ENCODE measurements at places on chromosomes 11 and 22. TPM values are rescaled to one million over a fixed set of nuclear protein-coding genes. Genes with fewer than 3 reads are reported as not detected.

DNA sequence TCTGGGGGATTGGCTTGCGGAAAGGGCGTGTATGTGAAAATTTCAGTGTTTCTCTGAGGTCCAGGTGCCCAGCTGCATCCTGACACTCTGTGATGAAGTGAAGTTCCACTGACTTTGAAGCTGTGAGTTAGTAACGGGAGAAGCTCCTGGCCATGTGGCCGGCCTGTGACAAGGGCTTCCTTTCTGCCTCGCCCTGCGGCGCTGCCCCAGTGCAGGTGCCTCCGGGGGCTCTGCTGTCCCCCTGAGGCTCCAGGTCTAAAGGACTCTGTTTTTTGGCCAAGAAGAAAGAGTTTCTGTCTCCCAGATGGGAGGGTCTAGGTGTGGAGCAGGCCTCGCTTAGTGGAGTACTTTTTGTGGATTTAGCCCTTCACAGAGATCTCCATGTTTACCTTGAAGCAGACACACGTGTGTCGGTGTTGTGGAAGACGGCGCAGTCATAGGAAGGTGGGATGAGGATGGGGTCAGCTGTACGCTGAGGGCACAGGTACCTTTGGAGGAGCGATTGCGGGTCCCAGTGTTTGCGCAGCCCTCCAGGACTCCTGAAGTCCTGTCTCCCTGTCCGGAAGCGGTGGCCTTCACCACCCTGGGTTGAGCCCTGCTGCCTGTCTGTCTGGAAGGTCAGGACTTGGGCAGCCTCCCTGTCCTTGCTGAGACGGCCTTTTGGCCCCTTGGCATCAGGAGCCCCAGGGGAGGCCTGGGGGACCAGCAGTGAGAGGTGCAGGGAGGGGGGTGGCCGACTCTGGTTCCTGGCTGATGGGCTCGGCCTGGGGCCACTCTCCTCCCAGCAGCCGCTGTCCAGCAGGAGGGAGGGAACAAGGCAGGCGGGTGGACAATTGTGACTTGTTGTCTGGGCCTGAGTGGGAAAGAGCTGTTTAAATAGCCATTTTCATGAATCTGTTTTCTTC, 1249.3 kb downstream of the BRD1 start:
- H3K36me3 ChIP-seq, result peaks cover 1% of the 10 kb centered on the region
- peaks cover 17% of the 10 kb centered on the region for H3K27me3 ChIP-seq
- no peaks in the 10 kb centered on the region for H3K4me1 ChIP-seq
- H3K27ac ChIP-seq, result no peak overlapping the region
- no peak for DNase-seq

The OR2AT4 gene
- not detected for total RNA-seq

DNA sequence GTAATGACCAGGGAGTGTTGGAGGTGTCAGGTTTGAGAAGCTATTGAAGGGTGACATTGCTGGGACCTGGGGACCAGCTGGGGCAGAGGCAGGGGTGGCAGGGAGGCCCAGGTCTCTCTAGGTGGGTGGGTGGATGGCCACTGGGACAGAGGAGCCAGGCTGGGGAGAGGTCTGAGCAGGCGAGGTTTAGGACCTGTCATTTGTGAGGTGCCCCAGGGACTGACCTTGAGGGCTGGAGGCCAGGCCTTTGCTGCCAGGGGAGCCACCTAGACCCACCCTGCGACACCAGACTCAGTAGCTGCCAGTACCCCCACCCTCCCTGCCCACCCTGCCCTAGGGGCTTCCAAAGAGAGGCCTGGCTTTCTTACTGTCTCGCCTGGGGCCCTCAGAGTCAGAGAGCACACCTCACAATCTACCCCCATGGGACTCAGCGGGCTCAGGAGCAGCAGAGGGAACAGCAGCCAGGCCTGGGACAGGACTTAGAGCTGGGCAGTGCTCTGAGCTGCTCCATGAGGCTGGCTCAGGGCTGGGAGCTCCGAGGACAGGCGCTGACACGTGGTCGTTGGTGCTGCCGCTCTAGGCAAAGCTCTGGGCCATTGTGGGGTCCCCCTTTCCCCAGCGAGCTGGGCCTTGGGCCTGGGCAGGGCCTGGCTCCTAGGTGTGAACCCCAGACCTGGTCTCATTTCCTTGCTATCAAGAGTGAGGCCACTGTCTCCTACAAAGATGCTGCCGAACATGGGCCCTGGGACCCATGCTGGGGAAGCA, 28.6 kb upstream of the PPARA start:
- peaks cover 10% of the 10 kb centered on the region for H3K27me3 ChIP-seq
- H3K27ac ChIP-seq, result no peak overlapping the region
- DNase-seq, result no peak
- H3K36me3 ChIP-seq, result no peaks in the 10 kb centered on the region

- peaks cover 2% of the 10 kb centered on the region for H3K4me1 ChIP-seq
- H3K27me3 ChIP-seq, result peaks cover 19% of the 10 kb centered on the region
- no peak overlapping the region for H3K4me3 ChIP-seq
- H3K27ac ChIP-seq, result no peak overlapping the region
These were observed 7.2 kb upstream of the OSM start for GRCh38 chr22:30273711-30274436.

- no peak for DNase-seq
- H3K4me3 ChIP-seq, result no peak overlapping the region
- no peaks in the 10 kb centered on the region for H3K36me3 ChIP-seq
- H3K27me3 ChIP-seq, result peaks cover 7% of the 10 kb centered on the region
- H3K27ac ChIP-seq, result no peak overlapping the region
- H3K4me1 ChIP-seq, result no peaks in the 10 kb centered on the region
These were observed 53.7 kb downstream of the GALNT18 start for GRCh38 chr11:11567936-11568650.

DNA sequence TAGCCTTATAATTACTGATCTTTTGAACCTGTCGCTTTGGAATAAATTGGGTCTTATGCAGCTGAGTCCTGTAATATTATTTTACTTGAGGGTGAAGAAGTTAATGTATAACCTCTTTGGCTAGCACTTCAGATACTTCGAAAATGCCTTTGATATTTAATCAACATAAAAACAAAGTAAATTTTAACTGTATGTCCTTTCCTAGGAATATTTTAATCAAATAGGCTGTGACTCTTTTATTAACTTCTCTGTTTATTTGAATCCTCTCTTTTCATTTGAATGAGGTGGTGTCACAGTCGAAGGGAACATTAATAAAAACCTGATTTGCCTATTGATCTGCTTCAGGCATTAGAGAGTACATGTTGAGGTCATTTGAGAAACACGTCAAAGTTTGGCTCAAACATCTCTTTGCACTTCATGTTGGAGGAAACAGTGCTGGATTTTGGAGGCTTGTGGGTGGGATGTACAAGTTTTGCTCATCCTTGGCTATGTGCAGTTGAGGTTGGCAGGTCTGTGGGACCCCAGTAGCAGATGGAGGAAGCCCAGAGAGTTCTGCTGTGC, 143.6 kb downstream of the NCAM1 start:
- peaks cover 28% of the 10 kb centered on the region for H3K4me1 ChIP-seq
- H3K4me3 ChIP-seq, result peak overlapping the region; percentile 24
- H3K27ac ChIP-seq, result peak overlapping the region; percentile 26
- DNase-seq, result no peak
- no peaks in the 10 kb centered on the region for H3K36me3 ChIP-seq

GRCh38 chr22:40429481-40429880, 59.1 kb downstream of the SGSM3 start:
- no peak for DNase-seq
- peaks cover 9% of the 10 kb centered on the region for H3K36me3 ChIP-seq
- H3K4me1 ChIP-seq, result no peaks in the 10 kb centered on the region

- no peak for DNase-seq
- H3K4me1 ChIP-seq, result no peaks in the 10 kb centered on the region
- H3K36me3 ChIP-seq, result no peaks in the 10 kb centered on the region
- H3K27me3 ChIP-seq, result no peaks in the 10 kb centered on the region
These were observed 558.6 kb downstream of the KCNA4 start for GRCh38 chr11:29458252-29458651.

DNA sequence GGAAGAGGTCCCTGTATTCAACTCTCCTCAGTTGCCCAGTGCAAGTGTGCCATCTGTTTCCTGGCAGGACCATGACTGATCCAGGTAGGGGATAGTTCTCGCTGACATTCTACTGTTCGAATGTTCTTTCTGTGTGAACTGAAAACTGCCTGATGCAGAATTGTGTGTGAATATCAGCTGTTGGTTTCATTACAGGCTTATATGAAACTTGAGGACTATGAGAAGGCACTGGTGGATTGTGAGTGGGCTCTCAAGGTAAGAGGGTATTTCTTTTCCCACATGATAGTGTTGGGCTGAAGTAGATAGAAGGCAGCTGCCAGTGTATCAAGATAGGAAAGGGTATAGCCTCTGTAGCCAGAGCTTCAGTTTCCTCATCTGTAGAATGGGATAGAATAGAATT, 15.3 kb downstream of the TTC12 start:
- H3K4me1 ChIP-seq, result peaks cover 2% of the 10 kb centered on the region
- H3K27ac ChIP-seq, result no peak overlapping the region
- H3K27me3 ChIP-seq, result no peaks in the 10 kb centered on the region
- no peak for DNase-seq
- peaks cover 22% of the 10 kb centered on the region for H3K36me3 ChIP-seq

DNA sequence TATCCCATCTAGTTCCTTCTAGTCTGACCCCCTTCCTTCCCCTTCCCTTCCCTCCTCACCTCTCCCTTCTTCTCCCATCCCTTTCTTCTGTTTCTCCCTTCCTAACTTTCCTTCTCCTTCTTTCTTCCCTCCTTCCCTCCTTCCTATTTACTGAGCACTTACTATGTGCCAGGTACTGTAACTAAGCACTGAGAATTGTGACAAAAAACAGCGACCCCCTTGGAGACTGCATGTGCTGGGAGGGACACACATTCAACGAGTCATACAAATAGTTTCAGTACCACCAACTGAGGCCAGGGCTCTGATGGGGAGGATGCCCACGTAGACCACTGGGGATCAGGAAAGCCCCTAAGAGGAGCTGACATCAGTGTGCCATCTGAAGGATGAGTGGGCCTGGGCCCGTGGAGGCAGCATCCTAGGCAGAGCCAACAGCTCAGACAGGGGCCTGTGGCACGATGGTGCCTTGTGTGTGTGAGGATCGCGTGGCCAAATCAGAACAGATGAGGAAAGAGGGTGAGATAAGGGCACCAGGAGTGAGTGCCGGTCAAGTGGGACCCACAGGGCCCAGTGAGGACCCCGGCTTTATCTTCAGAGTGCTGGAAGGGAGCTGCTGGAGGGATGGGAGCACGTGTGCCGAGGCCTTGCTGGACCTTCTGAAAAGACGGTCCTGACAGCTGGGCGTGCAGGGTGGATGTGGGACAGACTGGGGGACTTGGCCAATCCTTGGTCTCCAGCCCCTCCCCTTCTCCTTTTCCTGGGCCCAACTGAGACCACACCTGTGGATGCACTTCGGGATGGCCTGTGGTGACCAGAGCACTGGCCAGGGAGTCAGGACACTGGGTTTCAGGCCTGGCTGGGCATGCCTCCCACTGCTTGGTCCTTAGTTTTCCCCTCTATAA, 38.4 kb upstream of the CRYBB3 start:
- no peak overlapping the region for H3K4me3 ChIP-seq
- no peak for DNase-seq
- peaks cover 1% of the 10 kb centered on the region for H3K36me3 ChIP-seq
- no peaks in the 10 kb centered on the region for H3K27me3 ChIP-seq
- H3K27ac ChIP-seq, result no peak overlapping the region
- peaks cover 5% of the 10 kb centered on the region for H3K4me1 ChIP-seq

DNA sequence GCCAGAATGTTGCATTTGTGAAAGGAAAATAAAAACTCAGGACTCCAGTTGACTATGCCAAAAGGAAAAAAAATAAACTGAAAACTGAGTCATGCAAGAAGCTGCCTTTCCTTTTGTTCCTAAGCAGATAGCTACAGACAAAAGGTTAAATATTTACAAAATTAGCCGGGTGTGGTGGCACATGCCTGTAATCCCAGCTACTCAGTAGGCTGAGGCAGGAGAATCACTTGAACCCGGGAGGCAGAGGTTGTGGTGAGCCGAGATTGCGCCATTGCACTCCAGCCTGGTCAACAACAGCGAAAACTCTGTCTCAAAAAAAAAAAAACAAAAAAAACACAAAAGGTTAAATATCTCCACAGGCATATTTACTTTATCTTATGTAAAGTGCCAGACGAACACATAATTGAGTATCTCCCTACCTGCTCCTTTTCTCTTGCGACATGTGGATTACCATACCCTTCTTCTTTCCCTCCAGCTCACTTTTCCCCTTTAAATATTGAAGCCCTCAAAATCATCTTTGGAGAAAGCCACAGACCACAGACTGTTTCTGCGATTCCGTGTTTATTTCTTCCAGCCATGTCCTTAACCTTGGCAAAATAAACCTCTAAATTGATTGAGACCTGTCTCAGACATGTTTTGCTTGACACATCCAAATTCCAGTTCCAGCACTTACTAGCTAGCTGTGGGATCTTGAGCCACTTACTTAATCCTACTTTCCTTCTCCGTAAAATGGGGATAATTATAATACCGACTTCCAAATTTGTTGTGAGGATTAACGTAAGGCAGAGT, 2.3 kb upstream of the SMPD1 start:
- H3K27me3 ChIP-seq, result no peaks in the 10 kb centered on the region
- DNase-seq, result no peak
- H3K4me1 ChIP-seq, result peaks cover 26% of the 10 kb centered on the region
- no peak overlapping the region for H3K27ac ChIP-seq

- no peak overlapping the region for H3K27ac ChIP-seq
- peaks cover 2% of the 10 kb centered on the region for H3K4me1 ChIP-seq
- no peak for DNase-seq
- no peak overlapping the region for H3K4me3 ChIP-seq
- H3K27me3 ChIP-seq, result no peaks in the 10 kb centered on the region
- peaks cover 45% of the 10 kb centered on the region for H3K36me3 ChIP-seq
These were observed 90.0 kb downstream of the AMOTL1 start for GRCh38 chr11:94858012-94858705.

GRCh38 chr11:12841946-12842630, 167.0 kb upstream of the RASSF10 start:
- peak overlapping the region; percentile 52 for H3K27ac ChIP-seq
- DNase-seq, result no peak
- H3K36me3 ChIP-seq, result no peaks in the 10 kb centered on the region
- peaks cover 62% of the 10 kb centered on the region for H3K4me1 ChIP-seq
- no peak overlapping the region for H3K4me3 ChIP-seq
- H3K27me3 ChIP-seq, result no peaks in the 10 kb centered on the region

GRCh38 chr11:1890856-1891830, 552 bp downstream of the PRR33 start:
- no peak overlapping the region for H3K4me3 ChIP-seq
- peaks cover 1% of the 10 kb centered on the region for H3K4me1 ChIP-seq
- H3K36me3 ChIP-seq, result no peaks in the 10 kb centered on the region
- H3K27me3 ChIP-seq, result peaks cover 26% of the 10 kb centered on the region
- no peak overlapping the region for H3K27ac ChIP-seq

DNA sequence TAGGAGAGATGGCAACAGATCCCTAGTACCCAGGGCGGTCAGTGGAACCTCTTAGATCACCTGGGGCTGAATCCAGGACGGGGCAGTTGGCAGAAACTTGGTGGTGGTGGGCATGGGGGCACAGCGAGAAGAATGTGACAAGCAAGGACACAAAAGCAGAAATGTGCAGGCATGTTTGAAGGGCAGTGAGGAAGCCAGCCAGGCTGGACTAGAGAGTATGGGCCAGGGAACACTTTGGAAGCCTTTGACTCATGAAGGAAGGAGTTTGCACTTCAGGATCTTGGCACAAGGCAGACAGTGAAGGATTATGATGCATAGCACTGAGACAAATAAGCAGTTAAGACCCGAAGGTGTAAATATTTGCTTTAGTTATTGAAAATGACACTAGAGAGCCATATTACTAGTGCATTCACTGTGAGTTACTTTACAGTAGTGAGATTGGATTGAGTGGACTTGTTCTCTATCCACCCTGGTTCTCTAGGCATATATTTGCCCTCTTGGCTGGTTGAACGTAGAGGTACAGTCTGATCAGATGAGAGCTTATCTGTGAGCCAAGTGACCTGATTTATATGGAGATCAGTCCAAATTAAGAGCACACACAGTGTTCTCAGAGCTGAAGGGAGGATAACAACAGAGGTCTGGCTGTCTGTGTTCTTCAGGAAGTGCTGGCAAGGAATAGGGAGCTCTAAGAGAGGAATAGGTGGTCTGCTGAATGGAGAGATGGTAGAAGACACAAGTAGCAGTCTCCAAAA, 210.4 kb downstream of the SNX19 start:
- H3K27me3 ChIP-seq, result peaks cover 9% of the 10 kb centered on the region
- no peaks in the 10 kb centered on the region for H3K4me1 ChIP-seq
- no peak overlapping the region for H3K27ac ChIP-seq
- no peak for DNase-seq
- H3K4me3 ChIP-seq, result no peak overlapping the region
